ENCODE measurements at places on chromosomes 12 and 14. TPM values are rescaled to one million over a fixed set of nuclear protein-coding genes. Genes with fewer than 3 reads are reported as not detected.

The UNC79 gene
- 0.04 TPM for polyA plus RNA-seq

The TOMM20L gene
- polyA plus RNA-seq, result not detected

The GPRC5D gene
- not detected for polyA plus RNA-seq

The KCNMB4 gene
- 2.6 TPM for polyA plus RNA-seq

The MFAP5 gene
- polyA plus RNA-seq, result 8.5 TPM
